Activated CD4-positive, alpha-beta T cell treated with anti-CD3 and anti-CD28 coated beads, Interleukin-2, amount 50 U/mL, for 4 hours (primary cell): ENCODE measurements at places on chromosomes 1 and 21.

GRCh38 chr21:42530167-42530518, 16.5 kb downstream of the SLC37A1 start:
- DNase-seq = no peak

- no peak for DNase-seq
Observed at GRCh38 chr21:44486302-44486701, 31.0 kb downstream of the LRRC3 start.

GRCh38 chr1:7109901-7110300, 324.6 kb downstream of the CAMTA1 start:
- DNase-seq = no peak

DNA sequence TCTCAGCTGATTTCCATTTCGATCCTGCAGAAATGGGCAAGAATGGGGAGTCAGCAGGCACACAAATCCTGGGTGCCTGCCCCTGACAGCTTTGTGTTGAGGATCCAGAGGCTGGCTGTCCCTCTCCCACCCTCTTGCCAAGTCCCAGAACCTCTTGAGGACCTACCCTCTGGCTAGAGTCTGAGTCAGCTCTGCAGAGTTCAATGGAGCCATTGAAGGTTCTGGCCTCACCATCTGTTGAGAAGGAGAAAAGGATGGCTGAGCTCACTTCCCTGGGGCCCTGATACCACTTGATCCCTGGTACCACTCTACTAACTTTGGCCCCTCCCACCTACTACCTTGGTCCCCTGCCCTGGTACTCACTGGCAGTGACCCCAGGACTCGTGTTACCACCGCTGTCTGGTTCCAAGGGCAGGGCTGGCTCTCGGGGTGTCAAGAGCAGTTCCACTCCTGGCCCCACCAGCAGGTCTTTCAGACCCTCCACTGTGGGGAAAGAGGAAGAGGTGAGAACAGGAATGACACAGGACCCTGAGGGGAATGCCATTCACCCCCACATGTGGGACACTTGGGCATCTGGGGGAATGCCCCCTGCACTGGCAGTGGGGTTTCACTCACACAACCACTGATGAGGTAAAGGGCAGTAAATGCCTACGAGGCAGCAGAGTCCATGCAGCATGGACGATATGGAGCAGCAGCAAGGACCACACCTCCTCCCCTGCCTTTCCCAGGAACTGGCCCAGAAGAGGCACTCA, 10.5 kb downstream of the RXFP4 start:
- no peak for DNase-seq

DNA sequence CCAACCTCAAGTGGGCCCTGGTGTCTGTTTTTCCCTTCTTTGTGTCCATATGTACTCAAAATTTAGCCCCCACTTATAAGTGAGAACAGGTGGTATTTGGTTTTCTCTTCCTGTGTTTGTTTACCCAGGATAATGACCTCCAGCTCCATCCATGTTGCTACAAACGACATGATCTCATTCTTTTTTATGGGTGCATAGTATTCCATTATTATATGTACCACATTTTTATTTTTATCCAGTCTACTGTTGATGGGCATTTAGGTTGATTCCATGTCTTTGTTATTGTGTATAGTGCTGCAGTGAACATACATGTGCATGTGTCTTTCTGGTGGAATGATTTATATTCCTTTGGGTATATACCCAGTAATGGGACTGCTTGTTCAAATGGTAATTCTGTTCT, 27.6 kb downstream of the FCRL3 start:
- DNase-seq = no peak

DNA sequence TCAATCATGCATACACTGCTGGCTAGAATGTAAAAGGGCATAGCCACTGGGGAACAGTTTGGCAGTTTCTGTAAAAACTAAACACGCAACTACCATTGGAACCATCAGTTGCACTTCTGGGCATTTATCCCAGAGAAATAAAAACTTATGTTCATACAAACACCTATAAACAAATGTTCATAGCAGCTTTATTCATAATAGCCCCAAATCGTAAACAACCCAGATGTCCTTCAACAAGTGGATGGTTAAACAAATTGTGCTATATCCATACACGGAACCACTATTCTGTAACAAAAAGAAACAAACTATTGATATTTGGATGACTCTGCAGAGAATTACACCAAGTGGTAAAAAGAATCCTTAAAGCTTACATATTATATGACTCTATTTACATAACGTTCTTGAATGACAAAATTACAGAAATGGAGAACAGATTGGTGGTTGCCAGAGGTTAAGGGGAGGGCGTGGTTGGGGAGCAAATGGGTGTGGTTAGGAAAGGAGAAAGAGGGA, 22.8 kb downstream of the LACTBL1 start:
- no peak for DNase-seq

DNA sequence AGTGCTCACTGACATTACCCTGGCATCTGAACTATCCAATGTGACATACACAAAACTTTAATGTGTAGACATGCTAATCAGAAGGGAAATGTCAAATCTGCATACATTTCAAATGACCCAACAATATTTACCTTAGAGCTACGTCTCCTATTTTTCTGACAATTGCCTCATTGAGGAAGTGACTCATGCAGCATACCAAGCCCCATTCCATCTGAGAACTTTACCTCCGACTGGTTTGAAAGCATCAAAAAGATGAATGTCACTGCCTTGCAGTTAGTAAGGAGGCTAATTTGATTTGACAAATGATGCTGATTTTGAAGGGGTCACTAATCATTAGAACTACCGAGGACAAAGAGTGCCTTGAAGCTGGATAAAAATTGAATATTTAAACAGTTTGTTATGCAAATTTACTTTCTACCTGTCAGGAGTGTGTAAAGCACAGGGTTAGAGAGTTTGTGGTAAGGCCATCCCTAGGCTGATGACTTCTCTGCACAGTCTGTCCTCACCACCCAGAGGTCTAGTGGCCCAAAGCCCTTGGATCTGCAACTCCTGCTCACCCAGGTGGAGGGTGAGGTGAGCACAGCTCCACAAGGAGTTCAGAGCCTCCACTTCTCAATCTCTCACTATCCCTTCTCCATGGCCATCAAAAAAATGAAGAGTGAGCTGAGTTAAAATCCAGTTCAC, 500.3 kb upstream of the C1orf87 start:
- DNase-seq = no peak
